ENCODE measurements at places on chromosomes 13 and 19. TPM values are rescaled to one million over a fixed set of nuclear protein-coding genes. Genes with fewer than 3 reads are reported as not detected.

The SPTBN4 gene
- total RNA-seq: 7.0 TPM

The CA11 gene
- 4.6 TPM for total RNA-seq

GRCh38 chr13:30751183-30751933 lies 16.0 kb downstream of the ALOX5AP start:
- no peaks in the 10 kb centered on the region for H3K36me3 ChIP-seq
- no peaks in the 10 kb centered on the region for H3K27me3 ChIP-seq
- H3K4me3 ChIP-seq: no peak overlapping the region
- H3K4me1 ChIP-seq: no peaks in the 10 kb centered on the region

- H3K36me3 ChIP-seq: no peaks in the 10 kb centered on the region
- no peaks in the 10 kb centered on the region for H3K4me1 ChIP-seq
- H3K27me3 ChIP-seq: no peaks in the 10 kb centered on the region
- H3K4me3 ChIP-seq: no peak overlapping the region
Observed at GRCh38 chr19:35207391-35207871, 21.1 kb downstream of the FAM187B start.

- H3K4me3 ChIP-seq: no peak overlapping the region
- no peaks in the 10 kb centered on the region for H3K4me1 ChIP-seq
- H3K27ac ChIP-seq: no peak overlapping the region
- no peak for DNase-seq
- no peaks in the 10 kb centered on the region for H3K27me3 ChIP-seq
Observed at GRCh38 chr19:18908917-18909619, 10.1 kb downstream of the COPE start.

- no peaks in the 10 kb centered on the region for H3K36me3 ChIP-seq
- H3K27ac ChIP-seq: peak overlapping the region; percentile 93
Observed at GRCh38 chr19:6108721-6109633, 1.3 kb downstream of the RFX2 start.

DNA sequence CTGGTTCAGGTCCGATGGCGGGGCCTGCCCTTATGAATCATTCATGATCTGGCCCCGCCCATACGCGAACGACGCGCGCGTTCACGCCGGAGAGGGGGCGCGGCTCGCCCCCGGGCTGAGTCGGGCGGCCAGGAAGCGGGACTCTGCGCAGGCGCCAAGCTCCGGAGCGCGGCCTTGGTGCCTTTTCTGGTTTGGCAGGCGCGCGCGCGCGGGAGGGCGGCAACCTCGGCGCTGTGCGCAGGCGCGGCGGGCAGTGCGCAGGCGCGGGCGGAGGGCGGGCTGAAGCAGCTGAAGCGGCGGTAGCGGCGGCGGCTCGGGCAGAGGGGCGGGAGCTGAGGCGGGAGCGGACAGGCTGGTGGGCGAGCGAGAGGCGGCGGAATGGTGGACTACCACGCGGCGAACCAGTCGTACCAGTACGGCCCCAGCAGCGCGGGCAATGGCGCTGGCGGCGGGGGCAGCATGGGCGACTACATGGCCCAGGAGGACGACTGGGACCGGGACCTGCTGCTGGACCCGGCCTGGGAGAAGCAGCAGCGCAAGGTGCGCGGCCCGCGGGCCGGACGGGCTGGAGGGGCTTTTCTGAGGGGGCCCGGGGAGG lies at the start of gene ACTN4:
Gene ACTN4 (plus strand): TSS at position 282 of the 598 bp plus-strand sequence. CDS start 97 bp downstream, at position 379.
- no peaks in the 10 kb centered on the region for H3K27me3 ChIP-seq
- peak within 1 kb of the TSS; percentile 99 for H3K27ac ChIP-seq
- no peaks in the 10 kb centered on the region for H3K36me3 ChIP-seq
- H3K4me1 ChIP-seq: peaks cover 30% of the 10 kb centered on the region
- DNase-seq: peak; percentile 89
- H3K4me3 ChIP-seq: peak within 1 kb of the TSS; percentile 96

Measured in thoracic aorta (tissue), 2 donors.